GDM1 (cell line): ENCODE measurements at places on chromosomes 13 and 19.
A peak's percentile ranks its signal among the peaks of the same experiment; 100 is the strongest.

DNA sequence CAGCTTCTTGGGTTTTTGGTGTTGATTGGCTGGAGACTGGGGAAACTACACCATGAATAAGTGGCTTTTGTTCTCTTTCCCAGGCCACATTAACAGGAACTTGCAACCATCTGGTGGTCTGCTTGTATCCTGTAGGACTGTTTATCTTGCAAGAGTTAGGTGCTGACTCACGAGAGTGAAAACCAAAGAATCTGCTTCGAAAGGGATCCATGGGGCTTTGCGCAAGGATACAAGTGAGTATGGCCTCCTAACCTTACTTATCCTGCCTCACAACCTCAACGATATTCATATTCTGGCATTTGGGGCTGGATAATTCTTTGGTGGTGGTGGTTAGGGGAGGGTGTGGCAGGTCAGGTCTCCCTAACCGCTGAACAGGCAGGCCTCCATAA is 4.7 kb upstream of the SIGLECL1 start:
- peak; percentile 91 for DNase-seq

DNA sequence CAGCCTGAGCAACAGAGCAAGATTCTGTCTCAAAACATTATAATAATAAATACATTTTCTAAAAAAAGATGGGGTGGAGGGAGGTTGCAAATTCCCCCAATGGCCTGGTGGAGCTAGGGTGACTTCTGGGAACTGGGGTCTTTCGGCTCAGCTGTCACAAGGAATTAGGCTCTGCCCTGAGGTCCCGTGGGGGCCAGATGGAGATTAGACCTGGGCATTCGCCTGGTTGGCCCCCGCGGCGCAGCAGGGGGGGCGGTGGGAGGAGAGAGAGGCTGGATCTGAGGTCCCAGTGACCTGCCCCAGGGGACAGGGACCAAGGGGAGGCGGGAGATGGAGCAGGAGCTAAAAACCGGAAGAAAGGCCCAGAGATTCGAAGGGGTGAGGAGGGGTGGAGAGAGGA is 14.8 kb downstream of the FUT6 start:
- DNase-seq = no peak

DNA sequence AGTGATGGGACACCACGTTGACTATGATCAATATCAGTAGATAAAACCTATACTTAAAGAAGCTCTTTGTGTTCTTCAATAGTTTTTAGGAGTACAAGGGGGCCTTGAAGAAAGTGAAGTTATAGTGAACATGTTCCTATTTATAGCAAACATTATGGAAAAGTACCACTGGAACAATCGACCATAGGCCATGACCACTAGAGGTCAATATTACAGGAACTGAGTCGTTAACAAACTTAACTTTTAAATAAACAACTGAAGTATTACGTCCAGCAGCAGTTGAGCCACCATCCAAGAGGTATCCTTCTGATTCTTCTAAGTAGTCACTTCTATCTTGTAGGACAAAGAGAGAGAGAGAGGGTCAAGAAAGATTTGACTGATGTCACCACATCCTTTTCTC is 391.0 kb upstream of the SLITRK5 start:
- no peak for DNase-seq

DNA sequence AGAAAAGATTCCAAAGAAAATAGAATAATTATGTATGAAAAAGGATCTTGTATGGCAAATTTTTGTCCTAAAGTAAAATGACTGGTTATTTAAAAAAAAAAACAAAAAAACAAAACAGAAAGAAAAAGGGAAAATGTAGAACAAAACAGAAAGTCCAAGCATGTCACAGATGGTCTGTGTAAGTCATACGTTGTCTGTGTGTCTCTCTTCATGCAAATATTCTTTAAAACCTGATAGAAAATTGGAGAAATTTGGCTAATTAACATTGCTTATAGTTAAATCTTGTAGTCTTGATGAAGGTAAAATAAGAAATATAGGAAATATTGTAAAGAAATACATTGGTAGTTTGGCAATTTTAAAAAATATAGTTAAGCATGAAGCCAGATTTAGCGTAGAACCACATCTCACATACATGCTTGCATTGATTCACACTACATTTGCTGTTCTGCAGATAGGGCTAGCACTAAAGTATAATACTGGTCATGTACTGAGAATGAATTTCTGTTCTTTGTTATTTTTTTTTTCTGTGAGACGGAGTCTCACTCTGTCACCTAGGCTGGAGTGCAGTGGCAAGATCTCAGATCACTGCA is 58.4 kb downstream of the SPRYD7 start:
- no peak for DNase-seq

DNA sequence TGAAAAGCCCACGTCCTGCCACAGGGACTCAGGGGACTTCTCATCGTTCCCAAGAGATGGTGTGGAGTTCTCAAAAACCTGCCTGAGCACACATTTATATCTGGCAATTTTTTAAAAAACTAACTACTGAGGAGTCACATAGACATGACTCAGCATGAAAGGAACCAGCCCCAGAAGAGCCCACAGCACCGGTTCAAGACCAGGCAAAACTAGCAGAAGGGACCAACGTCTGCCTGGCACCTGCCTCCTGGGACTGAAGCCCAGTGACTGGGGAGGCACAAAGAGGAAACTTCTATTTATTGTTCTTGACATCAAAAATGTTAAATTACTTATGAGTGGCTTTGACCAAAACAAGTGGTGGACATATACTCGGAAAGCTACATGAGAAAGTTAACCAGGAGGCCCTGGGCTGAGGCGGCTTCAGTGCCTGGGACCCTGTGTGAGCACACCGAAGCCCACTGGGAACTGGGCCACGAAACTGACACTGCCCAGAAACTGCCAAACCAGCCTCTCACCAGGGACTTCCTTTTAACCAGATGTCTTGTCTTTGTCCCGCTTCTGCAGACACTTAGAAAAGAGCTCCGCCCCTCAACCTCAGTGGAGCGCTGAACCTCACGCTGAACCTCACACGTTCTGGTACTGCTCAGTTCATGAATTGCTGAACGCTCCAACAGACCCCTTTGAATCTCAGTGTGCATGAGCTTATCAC is 25.7 kb downstream of the C13orf46 start:
- no peak for DNase-seq

GRCh38 chr13:30727491-30728355 is 7.6 kb upstream of the ALOX5AP start:
- no peak for DNase-seq

DNA sequence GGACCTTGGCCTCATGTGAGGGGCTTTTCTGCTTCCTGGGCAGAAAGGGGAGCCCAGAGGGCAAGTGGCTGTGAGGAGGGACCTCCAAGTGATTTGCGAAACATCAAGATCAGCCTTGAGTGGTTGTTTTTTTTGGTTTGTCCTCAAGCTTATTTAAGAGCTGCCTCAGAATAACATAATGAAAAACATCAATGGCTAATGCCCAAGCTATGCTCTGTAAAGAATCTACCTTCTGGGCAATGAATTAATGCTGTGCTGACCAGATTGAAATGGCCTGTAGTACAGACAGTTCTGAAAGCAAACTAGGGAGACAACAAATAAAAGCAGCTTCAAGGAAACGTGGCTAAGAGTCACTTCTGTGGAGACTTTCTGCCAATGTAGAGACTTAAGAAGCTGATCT is 8.3 kb downstream of the TMEM255B start:
- DNase-seq = no peak

GRCh38 chr19:43743059-43743458 is 11.7 kb downstream of the SMG9 start:
- no peak for DNase-seq

DNA sequence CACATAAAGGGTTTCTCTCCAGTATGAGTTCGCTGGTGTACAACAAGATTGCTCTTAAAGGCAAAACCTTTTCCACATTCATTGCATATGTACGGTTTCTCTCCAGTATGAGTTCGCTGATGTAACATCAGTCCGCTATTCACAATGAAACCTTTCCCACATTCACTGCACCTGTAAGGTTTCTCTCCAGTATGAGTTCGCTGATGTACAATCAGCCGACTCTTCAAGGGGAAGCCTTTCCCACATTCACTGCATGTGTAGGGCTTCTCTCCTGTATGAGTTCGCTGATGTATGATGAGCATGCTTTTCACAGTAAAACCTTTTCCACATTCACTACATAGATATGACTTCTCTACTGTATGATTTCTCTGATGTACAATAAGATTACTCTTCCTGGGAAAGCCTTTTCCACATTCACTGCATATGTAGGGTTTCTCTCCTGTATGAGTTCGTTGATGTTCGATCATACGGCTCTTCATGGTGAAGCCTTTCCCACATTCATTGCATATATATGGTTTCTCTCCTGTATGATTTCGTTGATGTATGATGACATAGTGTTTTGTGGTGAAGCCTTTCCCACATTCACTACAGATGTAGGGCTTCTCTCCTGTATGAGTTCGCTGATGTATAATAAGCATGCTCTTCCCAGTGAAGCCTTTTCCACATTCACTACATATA is 6.0 kb upstream of the ZNF614 start:
- no peak for DNase-seq

- no peak for DNase-seq
Observed at GRCh38 chr19:13574933-13575332, 68.7 kb upstream of the CACNA1A start.

- DNase-seq = no peak
Observed at GRCh38 chr19:54180691-54181091, 7.7 kb upstream of the TMC4 start.

DNA sequence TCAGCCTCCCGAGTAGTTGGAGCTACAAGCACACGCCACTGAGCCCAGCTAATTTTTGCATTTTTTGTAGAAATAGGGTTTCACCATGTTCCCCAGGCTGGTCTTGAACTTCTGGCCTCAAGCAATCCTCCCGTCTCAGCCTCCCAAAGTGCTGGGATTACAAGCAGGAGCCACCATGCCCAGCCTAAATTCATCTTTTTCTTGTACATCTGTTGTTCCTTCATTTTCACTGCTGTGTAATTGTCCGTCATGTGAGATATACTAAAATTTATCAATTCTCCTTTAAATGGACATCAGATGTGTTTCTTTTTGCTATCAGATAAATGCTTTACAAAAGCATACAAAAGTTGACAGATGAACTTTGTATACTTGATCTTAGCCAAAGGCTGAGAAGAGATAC is 22.9 kb downstream of the DYRK1B start:
- DNase-seq = no peak

GRCh38 chr13:25930653-25931052 is 121.2 kb downstream of the SHISA2 start:
- DNase-seq = no peak

DNA sequence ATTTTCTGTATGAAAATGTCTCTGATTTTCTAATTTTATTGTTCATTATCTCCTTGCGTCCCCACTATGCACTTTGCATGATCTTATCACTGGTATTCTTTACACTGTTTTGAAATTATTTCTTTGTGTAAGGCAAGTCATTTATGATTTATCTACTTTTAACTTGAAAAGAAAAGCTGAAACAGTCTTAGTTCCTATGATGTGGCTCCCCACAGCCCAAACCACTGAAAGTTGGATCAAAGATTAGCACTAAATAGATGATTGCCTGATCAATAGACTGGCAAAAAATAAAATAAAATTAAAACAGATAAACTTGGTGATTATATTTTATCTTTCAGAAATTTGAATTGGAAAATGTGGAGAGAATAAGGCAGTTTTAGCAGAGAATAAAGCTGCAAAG is 1101.9 kb downstream of the PCDH9 start:
- no peak for DNase-seq

- no peak for DNase-seq
Observed at GRCh38 chr19:45959517-45960025, 14.1 kb downstream of the NOVA2 start.

GRCh38 chr19:2039959-2040646 is 10.9 kb downstream of the MKNK2 start:
- DNase-seq = no peak

- no peak for DNase-seq
Observed at GRCh38 chr13:103395139-103395538, 328.9 kb upstream of the SLC10A2 start.

GRCh38 chr13:80665792-80666333 is 324.9 kb upstream of the SPRY2 start:
- DNase-seq = no peak

DNA sequence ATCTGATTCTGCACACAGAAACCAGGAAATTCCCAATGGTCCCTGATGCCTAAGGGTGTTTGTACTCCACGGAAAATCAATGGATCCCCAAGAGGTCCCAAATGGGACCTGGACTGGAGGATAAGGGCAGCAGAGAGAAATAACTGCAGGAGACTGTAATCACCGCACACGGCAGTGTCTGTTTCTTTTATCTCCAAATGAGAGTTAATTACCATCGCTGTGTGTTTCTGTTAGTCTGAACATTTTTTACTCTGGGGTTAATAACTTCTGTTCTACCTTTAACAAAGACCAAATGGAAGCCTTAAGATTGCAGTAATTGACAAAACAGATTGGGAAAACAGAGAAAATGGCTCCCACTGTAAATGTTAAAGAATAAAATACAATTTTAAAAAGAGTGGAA is 320.9 kb downstream of the DCLK1 start:
- DNase-seq = no peak

GRCh38 chr13:40313269-40314200 is 352.9 kb downstream of the FOXO1 start:
- no peak for DNase-seq

- no peak for DNase-seq
Observed at GRCh38 chr13:71457645-71458044, 409.4 kb downstream of the DACH1 start.

DNA sequence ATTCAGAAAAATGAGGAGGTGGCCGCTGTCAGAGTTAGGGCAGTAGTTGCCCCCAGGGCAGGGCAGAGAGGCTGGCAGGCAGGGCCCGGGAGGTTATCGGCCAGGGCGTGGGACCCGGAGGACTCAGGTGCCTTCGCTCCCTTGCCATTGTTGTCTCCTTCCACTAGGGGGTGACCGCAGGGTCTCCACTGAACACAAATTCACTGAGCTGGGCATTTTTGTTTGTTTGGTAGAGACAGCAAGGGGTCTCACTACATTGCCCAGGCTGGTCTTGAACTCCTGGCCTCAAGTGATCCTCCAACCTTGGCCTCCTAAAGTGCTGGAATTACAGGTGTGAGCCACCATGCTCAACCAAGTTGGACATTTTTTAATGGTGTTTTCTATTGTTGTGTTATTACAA is 25.1 kb downstream of the CARS2 start:
- DNase-seq = no peak

- no peak for DNase-seq
Observed at GRCh38 chr13:113951246-113951999, 22.5 kb downstream of the C13orf46 start.

DNA sequence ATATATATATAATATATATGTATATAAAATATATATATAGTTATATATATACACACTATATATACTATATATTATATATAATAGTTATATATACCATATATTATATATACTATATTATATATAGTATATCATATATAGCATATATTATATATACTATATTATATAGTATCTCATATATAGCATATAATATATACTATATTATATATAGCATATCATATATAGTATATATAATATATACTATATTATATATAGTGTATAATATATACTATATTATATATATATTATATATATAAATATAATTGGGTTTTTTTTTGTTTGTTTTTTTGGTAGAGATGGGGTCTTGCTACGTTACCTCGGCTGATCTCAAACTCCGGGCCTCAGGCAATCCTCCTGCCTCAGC is 11.6 kb upstream of the HNRNPL start:
- DNase-seq = no peak
